T-helper 9 cell (primary cell): ENCODE measurements at places on chromosomes 7 and 10.

- DNase-seq: no peak
These were observed 51.0 kb downstream of the BAMBI start for GRCh38 chr10:28728366-28728765.

- DNase-seq: no peak
These were observed 14.8 kb upstream of the CD36 start for GRCh38 chr7:80623503-80624252.

GRCh38 chr10:104349623-104350126 is 4.0 kb upstream of the CFAP58 start:
- DNase-seq: no peak

DNA sequence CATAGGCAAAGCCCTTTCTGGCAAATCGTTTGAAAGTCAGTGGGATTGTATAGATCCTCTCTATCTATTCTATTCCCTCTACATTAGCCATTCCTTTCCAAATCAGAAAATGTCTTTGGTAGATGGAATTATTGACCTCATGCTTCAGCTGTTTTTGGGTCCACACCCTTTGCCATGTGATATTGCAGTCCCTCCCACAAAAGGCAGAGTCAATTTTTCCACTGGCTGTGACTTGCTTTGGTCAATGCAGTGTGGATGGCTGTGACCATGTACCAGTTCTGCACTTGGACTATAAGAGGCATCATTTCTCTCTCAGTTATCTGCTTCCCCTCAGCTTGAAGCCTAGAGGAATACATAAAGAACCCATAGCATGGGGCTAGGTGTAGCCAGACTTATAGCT is 332.9 kb downstream of the PTEN start:
- no peak for DNase-seq

GRCh38 chr10:12829831-12830390 is 171.6 kb downstream of the CCDC3 start:
- DNase-seq: no peak
